ENCODE measurements at places on chromosomes 16 and 17. TPM values are rescaled to one million over a fixed set of nuclear protein-coding genes. Genes with fewer than 3 reads are reported as not detected.

CD2BP2 gene
- total RNA-seq, result 162 TPM

SMTNL2 gene
- 2.4 TPM for total RNA-seq

- DNase-seq, result peak; percentile 14
These were observed 1.5 kb upstream of the SRCAP start for GRCh38 chr16:30697264-30698138.

DNA sequence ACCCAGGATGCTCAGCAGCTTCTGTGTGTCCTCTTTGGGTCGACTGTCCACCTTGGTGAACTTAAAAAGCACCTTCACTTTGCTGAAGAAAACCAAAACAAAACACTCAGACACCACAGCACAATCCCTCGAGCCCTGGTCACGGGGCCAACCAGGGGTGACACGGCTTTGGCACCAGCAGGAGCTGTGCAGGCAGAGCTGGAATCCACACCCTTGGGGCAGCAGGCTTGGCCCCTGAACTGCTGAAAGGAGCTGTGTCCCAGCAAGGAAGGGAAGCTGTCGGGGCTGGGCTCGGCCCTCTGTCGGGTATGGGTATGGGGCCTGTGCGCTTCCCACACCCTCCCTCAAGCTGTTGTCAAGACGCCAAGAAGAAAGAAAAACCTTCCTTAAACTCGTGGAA lies 7.6 kb upstream of the PLD6 start:
- no peak for DNase-seq

DNA sequence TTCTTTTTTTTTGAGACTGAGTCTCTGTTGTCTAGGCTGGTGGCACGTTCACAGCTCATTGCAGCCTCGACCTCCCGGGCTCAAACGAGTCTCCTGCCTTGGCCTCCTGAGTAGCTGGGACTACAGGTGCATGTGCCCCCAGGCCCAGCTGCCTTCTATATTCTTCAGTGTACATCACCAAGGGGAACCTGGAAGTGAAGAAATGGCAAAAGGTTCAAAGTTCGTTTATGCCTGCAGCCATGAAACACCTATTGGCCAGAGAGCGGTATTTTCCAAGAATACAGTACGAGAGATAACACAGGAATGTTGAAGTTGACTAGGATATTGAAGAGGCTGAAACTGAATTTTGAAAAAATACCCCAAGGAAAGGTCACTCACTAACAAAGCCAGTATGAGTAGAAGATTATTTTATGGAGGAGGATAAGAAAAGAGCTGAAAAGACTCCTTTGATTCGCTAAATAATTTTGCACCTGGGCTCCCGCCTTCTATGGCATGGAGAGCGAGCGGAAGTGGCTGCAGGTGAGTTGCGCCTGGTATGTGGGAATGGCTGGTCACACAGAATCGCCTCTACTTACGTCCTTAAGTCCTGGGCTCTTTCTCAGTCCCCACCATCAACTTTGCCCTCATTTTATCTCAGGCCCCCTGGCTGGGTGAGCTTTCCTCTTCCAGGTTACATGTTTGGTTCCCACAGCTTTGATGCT lies 9.8 kb downstream of the ST6GALNAC1 start:
- DNase-seq, result no peak

DNA sequence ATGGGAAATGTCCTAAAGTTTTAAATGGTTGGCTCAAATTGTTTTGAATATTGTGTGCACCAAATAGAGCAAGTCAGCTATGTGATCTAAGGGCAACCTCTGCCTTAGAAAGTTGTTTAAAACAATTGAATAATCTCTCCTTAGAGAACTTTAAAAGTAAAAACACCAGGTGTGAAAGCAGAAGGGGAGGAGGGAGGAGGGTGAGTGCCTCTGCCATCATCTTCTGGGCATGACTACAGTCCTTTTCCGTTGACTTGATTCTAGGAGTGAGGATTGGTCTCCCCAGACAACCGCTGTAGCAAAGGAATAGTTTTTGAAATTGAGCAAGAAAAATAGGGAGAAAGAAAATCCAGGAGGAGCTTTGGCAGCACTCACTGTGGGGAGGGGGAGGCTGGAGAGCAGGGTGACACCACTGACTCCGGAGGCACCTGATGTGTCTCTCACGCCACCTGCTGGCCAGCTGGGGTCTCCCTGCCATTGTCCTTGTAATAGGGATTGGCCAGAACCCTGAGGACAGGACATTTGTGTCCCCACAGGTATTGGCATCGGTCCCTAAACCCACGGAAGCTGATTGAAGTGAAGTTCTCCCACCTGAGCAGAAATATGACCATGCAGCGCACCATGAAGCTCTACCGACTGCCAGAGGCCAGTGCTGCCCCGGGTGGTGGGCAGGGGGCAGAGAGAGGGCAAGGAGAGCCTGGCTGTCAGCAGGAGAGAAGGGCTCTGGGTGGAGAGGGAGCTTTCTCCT lies 33.3 kb downstream of the PLCD3 start:
- DNase-seq, result peak; percentile 70

DNA sequence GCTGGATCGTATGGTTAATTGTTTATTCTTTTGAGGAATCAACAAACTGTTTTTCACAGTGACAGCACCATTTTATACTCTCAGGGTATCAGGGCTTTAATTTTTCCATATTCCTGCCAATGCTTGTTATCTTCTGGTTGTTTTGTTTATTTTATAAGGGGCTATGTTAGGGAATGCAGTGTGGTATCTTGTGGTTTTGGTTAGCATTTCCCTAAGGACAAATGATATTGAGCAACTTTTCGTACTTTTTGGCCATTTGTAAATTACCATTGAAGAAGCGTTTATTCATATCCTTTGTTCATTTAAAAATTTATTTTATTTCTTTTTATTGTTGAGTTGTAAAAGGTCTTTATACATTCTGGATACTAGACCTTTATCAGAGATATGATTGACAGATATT lies 322.0 kb upstream of the SALL1 start:
- no peak for DNase-seq

GRCh38 chr17:38745545-38745944 lies 2.6 kb downstream of the PCGF2 start:
- peak; percentile 28 for DNase-seq
